Activated T-cell treated with anti-CD3 and anti-CD28 coated beads for 48 hours (primary cell): ENCODE measurements at places on chromosomes 3 and 15.

- DNase-seq, result no peak
These were observed 53.5 kb downstream of the MSL2 start for GRCh38 chr3:136142592-136142991.

GRCh38 chr15:77720655-77721054 is 87.9 kb upstream of the LINGO1 start:
- no peak for DNase-seq

GRCh38 chr3:25385807-25386460 is 42.1 kb upstream of the RARB start:
- no peak for DNase-seq

- peak; percentile 58 for DNase-seq
These were observed 97.3 kb downstream of the NPAP1 start for GRCh38 chr15:24772686-24773373.

DNA sequence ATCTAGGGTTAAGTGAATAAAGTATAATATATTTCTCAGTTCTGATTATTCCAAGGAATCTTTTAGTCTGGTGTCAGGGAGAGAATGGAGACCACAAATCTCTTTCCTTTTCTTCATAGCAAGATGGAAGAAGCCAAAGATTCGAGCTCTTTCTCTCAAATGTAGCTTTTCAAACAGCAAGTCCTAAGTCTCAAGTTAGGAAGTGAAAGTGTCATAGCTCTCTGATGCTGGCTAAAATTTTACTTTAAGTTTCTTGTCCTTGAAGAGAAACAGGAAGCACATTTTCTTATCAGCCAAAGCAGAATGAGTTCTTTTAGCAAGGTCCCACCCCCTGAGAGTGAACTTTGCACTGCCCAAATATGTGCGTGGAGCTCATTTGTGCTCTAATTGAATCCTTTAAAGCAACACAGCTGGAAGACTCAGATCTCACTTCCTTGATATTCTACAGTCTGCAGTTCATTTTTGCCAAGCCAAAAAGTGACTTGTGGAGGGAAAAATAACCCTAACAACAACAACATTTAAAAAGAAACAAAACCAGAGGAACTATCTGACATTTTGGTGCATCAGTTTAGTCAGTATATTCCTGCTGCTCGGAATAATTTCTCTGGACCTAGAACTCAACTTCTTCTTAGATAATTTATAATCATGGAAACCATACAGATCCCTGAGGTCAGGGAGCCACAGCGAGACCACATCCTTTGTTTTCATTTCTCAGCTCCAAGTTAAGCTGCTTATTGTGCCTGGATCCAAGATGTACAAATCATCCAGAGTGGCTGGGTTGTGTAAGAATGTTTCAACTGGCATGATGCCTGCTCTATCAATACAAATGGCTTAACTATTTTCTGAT is 238.7 kb upstream of the P2RY1 start:
- no peak for DNase-seq

- DNase-seq, result no peak
These were observed 145.3 kb downstream of the TJP1 start for GRCh38 chr15:29676961-29677402.

DNA sequence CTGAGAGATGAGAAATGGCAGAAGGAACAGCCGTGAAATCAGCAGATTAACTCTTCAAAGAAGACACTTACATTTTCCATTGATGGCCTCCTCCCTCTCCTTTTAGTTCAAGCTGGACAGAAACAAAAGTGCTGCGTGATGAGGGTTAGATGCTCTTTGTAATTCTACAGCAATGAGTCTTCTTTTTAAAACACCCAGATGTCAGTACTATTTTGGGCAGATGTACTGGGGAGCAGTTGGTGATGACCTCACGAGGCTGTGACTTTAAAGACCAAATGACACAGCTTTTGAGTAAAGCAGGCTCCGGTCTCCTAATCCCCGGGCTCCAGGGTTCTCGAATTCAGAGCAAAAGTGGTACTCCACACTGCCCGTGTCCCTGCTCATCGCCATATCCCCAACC is 198.2 kb downstream of the SLCO3A1 start:
- no peak for DNase-seq

GRCh38 chr3:33682770-33683169 is 35.3 kb downstream of the CLASP2 start:
- no peak for DNase-seq

GRCh38 chr3:38573556-38573955 is 75.9 kb downstream of the SCN5A start:
- no peak for DNase-seq

- DNase-seq, result no peak
These were observed 613.6 kb upstream of the CBLB start for GRCh38 chr3:106482451-106482850.

GRCh38 chr3:120449701-120450599 is 842 bp downstream of the FSTL1 start:
- DNase-seq, result peak; percentile 2

DNA sequence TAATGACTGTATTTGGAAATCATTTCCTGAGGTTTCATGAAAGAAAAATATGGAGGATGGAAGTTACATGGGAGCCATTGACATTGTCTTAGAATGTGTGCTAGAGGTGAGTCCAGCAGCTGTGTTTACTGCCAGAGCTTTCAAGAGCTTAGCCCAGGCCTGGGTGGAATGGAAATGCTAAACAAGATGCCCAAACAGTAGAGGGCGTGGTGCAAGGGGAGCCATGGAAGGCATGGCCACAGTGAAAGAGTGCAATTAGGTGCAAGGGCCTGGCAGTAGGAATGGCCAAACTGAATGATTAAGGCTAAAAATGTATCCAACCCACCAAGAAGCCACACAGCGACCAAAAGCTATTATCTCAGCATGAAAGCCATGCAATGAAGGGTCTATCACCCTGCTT is 257.7 kb upstream of the NR2F2 start:
- no peak for DNase-seq

DNA sequence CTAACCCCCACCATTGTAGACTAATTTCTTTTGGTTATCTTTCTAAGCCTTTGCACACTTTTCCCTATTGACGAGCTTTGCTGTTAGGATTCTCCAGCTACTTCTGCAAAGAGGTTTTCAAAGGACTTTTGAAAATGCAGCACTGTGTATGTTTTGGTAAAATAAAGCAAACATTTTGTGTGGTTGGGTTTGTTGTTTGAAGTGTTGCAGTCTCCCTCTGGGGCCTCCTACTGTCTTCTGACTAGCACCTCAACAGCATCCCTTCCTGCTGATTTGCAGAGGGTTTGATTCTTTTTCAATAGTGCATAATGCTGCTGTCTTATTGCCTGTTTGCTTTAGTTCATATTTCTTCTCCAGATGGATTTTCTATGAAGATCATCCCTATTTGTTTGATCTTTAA is 775.1 kb upstream of the CFAP20DC start:
- no peak for DNase-seq

DNA sequence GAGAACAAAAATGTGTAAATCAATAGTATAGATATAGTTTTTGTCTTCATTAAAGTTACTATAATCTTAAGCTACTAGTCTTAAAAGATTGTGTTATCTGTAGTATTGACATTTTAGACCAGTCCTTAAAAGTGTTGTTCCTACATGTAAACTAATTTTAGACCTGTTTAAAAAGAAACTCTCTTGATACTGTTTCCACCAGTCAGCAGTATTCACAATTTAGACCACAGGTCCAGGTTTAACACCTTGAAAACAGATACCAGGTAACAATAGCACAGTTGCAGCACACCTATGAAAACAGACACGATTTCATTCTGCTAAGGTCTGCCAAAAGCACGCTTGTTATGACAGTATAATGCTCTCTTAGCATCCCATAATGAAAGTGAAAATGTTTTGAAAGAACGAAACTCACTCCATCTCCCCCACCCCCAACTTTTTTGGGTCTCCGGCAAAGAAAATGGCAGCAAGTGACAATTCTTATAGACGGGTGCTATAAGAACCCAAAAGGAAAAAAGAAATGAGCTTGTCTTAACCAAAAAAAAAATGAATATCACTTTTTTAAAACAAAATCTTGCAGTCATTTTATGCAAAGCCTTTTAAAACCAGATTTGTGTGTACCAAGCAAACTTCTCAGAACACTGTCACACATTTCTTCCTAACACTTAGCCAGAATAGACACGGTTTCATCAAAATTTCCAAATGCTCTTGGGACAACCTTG is 1.6 kb downstream of the EIF4E3 start:
- DNase-seq, result no peak

DNA sequence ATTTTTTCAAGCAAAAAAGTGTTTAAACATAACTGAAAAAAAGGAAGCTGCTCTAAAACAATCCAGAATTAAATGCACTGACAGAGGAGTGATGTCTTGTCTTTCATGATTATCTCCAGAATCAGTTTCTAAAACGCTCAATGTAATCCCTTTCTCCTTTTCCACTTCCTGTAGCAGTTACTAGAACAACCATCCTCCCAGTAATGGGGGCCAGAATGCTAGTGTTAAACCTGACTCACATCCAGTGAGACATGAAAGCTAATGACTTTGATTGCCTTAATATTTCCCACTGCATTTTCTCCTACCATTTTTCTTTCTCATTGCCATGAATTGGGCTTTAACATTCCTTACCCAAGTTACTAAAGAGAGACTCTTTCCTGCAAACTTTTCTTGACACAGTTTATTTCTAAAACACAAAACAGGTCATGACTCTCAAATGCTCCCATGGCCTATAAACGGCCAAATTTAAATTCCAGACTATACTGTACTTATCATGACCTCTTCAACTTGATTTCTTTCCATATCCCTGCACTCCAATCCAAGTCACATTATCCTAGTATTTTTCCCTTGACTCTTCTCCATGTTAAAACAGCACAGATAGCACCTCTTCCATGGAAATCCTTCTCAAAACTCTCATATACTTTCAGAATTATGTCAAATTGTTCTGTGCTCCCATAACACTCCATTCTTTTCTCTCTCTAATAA is 341.4 kb downstream of the NAALADL2 start:
- DNase-seq, result no peak

GRCh38 chr15:29682781-29683180 is 139.5 kb downstream of the TJP1 start:
- DNase-seq, result no peak

GRCh38 chr3:112531358-112531781 is 30.4 kb downstream of the ATG3 start:
- DNase-seq, result no peak

GRCh38 chr3:108342837-108343486 is 46.6 kb downstream of the HHLA2 start:
- DNase-seq, result no peak

DNA sequence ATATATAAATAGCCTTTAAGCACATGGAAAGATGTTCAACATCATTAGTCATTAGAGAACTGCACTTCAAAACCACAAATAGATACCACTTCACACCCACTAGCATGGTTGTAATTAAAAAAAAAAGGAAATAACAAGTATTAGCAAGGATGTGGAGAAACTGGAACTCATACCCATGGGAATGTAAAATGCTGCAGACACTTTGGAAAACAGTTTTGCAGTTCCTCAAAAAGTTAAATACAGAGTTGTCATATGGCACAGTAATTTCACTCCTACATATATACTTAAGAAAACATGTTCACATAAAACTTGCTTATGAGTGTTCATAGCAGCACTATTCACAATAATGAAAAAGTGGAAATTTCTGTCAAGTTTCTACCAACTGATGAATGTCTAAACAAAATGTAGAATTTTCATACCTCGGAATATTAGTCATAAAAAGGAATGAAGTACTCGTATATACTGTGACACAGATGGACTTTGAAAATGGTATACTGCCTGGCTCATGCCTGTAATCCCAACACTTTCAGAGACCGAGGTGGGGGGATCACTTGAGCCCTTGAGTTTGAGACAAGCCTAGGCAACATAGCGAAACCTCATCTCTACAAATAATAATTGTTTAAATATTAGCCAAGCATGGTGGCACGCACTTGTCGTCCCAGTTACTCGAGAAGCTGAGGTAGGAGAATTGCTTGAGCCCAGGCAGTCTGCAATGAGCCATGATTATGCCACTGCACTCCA is 28.1 kb downstream of the BCL2A1 start:
- DNase-seq, result no peak

DNA sequence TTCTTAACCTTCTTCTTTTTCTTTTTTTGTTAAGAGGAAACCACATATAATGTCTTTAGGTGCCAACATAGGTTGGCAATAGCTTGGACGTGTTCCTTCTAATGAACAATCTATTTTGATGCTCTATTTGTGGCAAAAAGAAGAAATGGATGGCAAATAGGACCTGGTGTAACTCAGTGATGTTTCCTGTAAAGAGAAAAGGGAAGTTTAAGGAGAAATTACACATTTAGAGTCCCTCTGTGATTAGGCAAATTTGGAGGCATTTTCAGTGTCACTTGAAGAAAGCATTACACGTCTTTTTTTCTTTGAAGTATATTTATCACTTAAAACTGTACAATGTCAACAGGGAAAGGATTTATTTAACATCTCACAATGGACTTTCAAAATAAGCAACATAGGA is 327.1 kb downstream of the ZIC1 start:
- DNase-seq, result no peak

DNA sequence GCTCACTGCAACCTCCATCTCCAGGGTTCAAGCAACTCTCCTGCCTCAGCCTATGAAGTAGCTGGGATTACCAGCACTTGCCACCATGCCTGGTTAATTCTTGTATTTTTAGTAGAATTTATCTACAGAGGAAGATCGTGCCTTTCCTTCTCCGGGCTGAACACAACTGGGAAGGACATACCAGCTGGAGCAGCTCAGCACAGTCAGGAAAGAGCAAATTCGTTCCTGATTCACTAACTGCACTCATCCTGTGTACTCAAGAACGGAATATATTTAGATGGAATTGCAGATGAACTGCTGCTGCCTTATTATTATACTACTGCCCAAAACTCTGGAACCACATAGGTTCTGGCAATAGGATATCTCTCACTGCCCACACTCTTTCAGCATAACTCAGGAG is 27.1 kb upstream of the P4HTM start:
- DNase-seq, result no peak

GRCh38 chr15:48720646-48721045 is 75.1 kb upstream of the FBN1 start:
- DNase-seq, result no peak

- DNase-seq, result no peak
These were observed 64.7 kb upstream of the XCR1 start for GRCh38 chr3:46091741-46092701.

- no peak for DNase-seq
These were observed 26.6 kb upstream of the SLMAP start for GRCh38 chr3:57729334-57730045.

GRCh38 chr3:97957617-97958311 is 14.5 kb downstream of the RIOX2 start:
- DNase-seq, result no peak

DNA sequence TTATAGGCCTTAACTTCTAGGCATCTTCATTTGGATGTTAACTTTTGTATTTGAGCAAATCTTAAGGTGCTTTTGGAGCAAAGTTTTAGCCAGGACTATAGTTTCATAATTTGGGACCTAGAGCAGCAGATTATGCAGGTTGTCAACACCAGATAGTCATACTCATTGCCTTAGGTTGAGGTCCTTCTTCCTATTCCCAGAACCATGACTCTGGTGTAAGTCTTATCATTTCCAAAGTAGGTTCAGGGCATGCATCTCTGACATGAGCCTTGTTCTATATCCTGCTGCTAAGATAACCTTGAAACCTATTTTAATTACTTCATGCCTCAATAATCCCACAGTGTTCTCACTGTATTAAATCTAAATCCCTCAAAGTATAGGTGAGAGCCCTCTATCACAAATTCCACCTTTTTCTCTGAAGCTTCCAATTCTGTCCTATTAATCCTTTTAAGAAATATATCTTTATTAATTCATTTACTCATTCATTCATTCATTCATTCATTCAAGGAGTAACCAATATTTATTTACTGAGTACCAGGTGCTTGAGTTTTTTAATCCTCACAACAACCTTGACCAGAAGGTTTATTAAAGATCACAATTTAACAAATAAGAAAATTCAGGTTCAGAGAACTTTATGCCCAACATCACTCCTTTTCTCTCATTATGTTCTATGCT is 2.7 kb upstream of the FNDC3B start:
- no peak for DNase-seq

GRCh38 chr3:138459619-138460535 is 25.5 kb downstream of the ESYT3 start:
- no peak for DNase-seq
